ENCODE measurements at places on chromosomes 13 and 19.

DNA sequence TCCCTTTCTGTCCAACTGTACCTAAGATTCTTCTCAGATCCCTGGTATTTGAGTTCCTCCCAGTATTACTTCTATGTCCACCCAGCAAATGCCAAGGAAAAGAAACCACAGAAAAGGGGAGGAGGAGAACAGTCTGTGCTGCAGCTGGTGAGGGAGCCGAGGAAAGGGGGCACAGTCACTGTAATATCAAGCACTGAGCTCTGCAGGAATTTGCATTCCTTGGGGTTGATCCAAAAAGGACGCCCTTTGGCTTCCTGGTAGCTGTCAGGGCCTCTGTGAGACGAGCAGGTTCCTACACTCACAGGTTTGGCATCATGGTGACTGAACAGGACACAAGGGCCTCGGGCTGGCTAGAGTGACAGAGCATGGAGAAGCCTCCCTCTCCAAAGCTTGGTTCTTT, 273.4 kb downstream of the NHLRC3 start:
- DNase-seq, result no peak

- DNase-seq, result no peak
Measured at GRCh38 chr13:61135583-61135982, 280.1 kb downstream of the PCDH20 start.

- no peak for DNase-seq
Measured at GRCh38 chr13:54965881-54966280, 1937.3 kb downstream of the OLFM4 start.

DNA sequence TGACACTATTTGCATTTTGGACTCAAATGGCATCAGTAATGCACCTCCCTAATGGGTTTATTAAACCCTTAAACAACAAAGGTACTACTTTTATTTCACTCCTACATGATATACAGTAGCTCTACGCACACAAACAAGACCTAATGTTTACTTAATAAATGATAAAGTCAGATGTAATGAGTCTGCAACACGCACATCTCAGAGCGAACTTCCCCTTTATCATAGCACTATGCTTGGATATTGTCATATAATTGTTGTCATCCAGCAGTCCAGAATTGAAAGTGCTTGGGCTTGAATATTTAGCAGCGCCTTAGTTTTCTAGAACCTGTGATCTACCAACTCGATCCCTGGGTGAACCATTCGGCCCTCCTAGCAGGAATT, 772 bp downstream of the PARP4 start:
- DNase-seq, result no peak

DNA sequence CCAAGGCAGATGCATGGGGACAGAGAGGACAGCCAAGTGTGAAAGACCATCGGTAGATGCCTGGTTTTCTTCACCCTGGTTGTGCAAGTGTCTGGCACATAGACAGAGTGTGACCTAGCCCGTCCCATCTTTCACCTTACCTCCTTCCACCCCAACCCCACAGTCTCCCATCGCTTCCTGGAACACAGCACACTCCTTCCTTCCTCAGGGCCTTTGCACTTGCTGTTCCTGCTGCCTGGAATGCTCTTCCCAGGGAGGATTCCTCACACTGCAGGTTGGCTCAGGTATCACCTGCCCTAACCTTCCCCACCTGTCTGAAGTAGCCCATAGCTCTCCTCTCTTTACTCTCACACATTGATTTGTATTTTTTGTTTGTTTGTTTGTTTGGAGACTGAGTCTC, 3.0 kb downstream of the FIZ1 start:
- DNase-seq, result no peak

DNA sequence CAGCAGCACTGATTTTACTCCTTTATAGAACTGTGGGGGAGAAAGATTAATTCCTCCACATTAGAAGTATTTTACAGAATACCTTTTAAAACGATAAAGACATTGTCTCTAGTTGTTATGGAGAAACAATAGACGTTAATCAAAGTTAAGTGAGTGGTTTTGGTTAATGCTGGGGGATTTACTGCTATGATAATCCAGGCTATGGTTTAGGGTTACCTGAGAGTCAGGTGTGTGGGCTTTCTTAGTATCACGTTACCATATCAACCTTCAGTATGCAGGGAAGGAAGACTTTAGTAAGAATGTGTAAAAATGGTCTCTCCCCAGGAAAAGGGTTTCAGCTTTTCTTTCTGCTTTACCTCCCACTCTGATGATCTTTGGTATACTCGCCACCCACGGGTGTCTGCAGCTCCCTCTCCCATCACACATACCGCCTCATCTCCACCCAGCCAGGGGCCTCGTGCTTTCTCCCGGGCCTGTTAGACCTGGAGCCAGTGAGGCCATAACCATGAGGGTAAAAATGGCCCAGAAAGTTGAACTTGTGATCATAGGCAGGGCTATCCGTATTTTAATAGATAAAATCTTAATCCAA, 45.6 kb upstream of the WDFY2 start:
- no peak for DNase-seq

- no peak for DNase-seq
Measured at GRCh38 chr19:33905473-33905936, 108.8 kb downstream of the KCTD15 start.

DNA sequence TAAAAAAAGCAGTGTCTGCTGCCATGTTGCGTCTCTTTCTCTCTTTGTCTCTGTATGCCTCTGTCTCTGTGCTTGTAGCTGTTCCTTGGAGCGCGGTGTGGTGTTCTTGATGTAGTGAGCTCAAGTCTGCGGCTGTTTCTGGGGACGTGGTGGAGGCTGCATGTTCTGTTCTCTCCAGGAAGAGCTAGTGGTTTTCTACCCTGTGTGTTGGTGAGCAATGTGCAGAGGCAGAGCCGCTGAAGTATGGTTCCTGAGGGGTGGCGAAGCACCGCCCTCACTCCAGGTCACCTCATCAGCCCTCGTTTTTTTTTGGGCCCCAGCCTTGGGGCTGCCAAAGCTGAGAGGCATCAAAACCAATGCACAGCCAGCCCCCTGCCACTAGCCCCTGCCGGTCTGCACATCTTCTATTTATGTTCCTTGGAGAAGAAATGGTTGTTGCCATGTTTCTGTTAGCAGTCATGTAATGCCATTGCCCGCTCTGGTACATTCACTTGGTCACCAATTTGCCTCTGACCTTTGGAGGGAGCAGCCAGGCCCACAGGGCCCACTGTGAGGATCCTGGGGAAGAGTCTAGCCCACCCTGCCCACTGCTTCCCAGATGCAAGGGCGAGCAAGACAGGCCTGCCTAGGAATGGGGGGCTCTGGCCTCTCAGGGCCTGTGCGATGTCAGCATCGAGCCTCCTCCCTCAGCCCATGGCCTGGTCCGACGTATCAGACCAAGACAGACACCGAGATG, 7.2 kb downstream of the HNRNPL start:
- peak; percentile 68 for DNase-seq

DNA sequence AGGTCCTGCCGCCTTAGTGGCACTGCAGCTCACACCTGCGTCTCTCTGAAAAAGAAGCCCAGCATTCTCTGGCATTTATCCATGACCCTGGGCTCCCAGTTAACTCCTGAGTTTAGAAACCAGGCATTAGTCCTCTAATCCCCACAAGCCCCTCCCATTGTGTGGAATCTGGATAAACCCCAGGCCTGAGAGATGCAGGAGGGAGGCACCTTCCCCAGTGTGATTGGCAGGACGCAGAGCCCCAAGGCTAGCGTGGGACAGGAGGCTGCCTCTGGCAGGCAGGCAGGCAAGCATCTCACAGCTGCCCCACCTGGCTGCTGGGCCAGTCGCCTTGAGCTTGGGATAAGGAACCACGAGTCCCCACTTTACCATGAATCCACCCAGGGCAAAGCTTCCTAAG, 11.0 kb upstream of the SERPINE3 start:
- no peak for DNase-seq

GRCh38 chr13:76489274-76489673, 396.9 kb downstream of the KCTD12 start:
- no peak for DNase-seq

- no peak for DNase-seq
Measured at GRCh38 chr13:44300895-44301638, 72.6 kb upstream of the SERP2 start.

- DNase-seq, result peak; percentile 72
Measured at GRCh38 chr19:47436712-47437401, 17.5 kb upstream of the MEIS3 start.

DNA sequence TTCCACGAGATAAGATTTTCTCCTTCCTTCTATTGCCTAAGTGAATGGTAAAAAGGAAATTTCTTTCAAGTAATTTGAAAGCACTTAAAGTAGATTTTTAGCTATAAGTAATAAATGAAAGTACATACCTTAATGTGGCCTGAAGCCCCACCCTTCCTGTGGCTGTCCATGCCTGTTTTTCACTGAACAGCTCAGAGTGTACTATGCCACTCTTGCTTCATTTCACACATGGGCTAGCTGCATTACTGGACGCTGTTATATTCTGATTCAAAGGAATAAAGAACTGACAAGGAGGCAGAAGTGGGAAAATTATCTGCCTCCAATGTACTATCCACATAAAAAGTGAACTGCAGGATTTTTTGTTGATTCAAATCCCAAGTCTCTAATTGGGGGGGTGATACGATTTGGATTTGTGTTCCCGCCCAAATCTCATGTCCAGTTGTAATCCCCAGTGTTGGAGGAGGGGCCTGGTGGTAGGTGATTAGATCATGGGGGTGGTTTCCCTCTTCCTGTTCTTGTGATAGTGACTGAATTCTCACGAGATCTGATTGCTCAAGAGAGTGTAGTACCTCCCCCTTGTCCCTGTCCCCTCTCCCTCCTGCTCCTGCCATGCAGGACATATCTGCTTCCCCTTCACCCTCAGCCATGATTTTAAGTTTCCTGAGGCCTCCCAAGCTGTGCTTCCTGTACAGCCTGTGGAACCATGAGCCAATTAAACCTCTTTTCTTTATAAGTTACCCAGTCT, 154.7 kb upstream of the SGCG start:
- no peak for DNase-seq

- DNase-seq, result peak; percentile 21
Measured at GRCh38 chr13:51635137-51635878, 51.0 kb downstream of the WDFY2 start.

- DNase-seq, result no peak
Measured at GRCh38 chr13:39232401-39232980, 194.2 kb downstream of the NHLRC3 start.

DNA sequence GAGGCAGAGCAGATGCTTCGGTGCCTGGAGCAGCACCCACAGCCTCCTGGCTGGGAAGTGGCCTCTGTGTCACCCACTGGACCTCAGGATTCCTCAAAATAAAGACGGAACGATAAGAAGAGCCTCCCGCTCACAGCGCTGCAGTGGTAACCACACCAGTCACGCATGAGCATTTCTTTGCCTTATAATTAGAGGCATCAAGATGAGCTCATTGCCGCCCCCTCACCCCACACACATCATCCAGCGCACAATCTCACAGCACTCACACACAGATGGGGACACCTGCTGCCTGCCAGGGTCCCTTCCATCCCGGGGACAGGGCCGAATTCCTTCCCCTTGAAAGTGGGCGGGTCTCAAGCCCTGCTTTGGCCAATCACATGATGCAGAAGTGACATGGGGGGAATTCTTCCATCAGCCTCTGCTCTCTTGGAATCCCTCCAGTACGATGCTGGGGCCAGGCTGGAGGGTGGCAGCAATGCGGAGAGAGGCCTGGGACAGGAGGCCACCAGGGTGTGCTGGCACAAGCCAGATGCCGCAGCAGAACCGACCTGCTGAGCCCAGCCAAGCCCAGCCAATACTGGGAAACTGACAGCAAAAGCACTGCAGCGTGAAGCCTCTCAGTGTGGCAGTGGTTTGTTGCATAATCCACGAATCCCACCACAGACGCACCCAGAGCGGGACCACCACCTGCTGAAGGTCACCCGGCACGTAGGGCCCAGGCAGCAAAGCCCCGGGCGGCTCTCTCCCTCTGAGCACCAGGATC, 16.0 kb downstream of the PIP5K1C start:
- no peak for DNase-seq

DNA sequence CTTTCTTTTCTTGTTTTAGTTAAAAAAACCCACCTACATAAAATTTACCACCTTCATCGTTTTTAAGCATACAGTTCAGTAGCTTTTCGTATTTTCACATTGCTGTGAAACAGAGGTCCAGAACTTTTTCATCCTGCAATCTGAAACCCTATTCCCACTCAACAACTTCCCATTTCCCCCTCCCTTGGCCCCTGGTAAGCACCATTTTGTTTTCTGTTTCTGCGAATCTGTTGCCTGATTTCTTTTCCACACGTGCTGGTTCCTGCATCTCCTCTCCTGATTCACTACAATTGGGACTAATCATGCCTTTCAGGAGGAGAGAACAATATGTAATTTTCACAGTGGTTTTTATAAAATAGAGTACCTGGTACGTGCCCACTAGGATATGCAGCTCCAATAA, 149.2 kb upstream of the RNF113B start:
- no peak for DNase-seq

- DNase-seq, result peak; percentile 35
Measured at GRCh38 chr13:43804461-43805070, 17.8 kb upstream of the ENOX1 start.

DNA sequence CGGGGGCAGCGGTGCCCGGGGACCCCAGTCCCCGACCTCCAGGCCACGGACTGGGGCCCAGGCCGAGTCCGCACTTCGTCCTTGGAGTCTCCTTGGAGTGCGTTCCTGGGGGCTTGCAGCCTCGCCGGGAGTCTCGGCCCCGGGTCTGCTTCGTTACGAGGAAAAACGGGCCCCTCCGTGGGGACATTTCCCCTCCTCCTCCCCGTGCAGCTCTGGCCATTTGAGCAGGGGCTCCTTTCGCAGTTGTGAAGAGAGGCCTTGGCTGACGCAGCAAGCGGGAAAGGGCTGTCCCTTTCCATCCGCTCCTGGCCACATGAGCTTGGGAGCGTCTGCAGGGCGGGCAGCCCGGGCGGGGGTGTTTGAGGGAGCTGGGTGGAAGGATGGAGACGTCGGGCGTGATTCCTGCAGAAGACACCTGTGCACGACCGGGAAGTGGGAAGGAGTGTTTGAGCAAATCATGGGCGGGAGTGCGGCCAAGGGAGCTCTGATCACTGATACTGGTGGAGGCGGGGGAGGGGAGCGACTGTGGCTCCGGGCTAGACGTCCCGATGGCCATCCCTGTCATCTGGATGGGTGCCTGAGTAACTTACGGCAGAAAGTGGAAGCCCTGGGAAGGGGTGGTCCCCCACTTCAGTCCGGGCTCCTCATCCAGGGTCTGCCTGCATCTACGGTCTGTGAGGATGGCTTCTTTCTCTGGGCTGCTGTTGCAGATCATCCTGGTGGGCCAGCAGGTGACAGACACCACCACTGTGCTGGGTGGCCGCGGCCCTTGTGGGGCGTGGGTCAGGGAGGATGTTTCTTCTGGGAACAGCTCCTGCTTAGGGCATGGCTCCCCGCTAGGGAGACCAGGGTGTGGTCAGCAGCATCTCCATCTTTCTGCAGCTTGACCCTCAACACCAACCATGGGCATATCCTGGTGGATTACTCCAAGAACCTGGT, 736 bp downstream of the GPI start:
- no peak for DNase-seq

- DNase-seq, result no peak
Measured at GRCh38 chr13:106534639-106535551, 567 bp downstream of the EFNB2 start.

DNA sequence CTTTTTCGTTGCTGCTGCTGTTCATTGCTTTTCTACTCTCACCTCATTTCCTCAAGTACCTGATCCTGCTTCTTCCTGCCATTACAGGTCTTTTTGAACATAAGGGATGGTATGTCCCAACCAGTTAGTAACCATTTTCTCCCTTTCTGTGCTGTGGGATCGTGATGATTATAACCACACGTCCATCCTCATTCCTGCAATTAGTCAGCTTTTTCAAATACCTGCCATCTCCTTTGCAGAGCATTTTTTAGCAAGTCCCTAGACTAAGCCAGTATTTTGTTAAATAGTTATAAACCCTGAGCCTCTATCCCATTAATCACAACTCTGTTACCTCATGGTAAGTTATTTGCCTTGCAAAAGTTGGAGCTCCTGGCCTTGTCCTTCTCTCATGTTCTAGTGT, 109.2 kb downstream of the FNDC3A start:
- no peak for DNase-seq

GRCh38 chr13:50080911-50081678, 65.9 kb downstream of the KCNRG start:
- peak; percentile 70 for DNase-seq
